ENCODE measurements at places on chromosomes 2 and 18.

- DNase-seq: no peak
Measured at GRCh38 chr2:68907232-68907919, 36.2 kb upstream of the BMP10 start.

GRCh38 chr2:1341404-1342120 is 71.7 kb upstream of the TPO start:
- peak; percentile 38 for DNase-seq

- no peak for DNase-seq
Measured at GRCh38 chr2:68193144-68193543, 35.5 kb downstream of the PNO1 start.

- no peak for DNase-seq
Measured at GRCh38 chr2:222754324-222754930, 83.0 kb downstream of the MOGAT1 start.

DNA sequence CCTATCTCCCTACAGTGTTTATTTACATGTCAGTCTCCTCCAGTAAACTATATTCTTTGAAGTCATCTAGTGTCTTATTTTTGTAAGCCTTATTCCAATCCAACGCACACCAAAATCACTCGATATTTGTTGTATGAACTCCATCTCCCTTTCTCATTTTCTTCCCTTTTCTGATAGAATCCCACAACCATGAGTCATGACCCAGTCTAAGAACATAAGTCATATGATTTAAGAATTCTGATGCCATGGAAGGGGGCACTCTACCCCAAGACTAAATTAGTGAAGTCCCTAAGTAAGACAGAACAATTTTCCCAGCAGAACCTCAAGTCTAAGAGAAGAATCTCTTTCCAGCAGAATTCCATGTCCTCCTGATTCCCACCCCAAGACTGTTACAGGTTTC is 5.4 kb downstream of the CHMP3 start:
- no peak for DNase-seq

- no peak for DNase-seq
Measured at GRCh38 chr18:70693246-70693645, 404.4 kb downstream of the SOCS6 start.

- no peak for DNase-seq
Measured at GRCh38 chr2:215712871-215713790, 277.3 kb upstream of the FN1 start.

GRCh38 chr2:45184606-45185005 is 175.4 kb upstream of the SIX2 start:
- DNase-seq: no peak

GRCh38 chr2:226766352-226767055 is 33.1 kb downstream of the IRS1 start:
- no peak for DNase-seq

DNA sequence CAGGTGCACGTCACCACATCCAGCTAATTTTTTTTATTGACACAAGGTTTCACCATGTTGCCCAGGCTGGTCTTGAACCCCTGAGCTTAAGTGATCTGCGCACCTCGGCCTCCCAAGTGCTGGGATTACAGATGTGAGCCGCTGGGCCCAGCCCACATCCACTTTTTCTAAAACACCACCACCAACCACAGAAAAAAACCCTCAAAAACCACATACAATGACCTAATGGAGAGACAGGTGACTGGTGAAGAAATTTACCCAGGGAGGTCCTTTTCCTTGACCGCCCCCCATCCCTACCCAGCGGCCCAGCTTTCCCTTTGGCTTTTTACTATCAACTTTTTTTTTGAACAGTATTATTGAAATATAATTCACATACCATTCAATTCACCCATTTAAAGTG is 47.9 kb downstream of the CACNB4 start:
- no peak for DNase-seq

GRCh38 chr2:20065885-20066602 is 14.6 kb upstream of the LAPTM4A start:
- no peak for DNase-seq

DNA sequence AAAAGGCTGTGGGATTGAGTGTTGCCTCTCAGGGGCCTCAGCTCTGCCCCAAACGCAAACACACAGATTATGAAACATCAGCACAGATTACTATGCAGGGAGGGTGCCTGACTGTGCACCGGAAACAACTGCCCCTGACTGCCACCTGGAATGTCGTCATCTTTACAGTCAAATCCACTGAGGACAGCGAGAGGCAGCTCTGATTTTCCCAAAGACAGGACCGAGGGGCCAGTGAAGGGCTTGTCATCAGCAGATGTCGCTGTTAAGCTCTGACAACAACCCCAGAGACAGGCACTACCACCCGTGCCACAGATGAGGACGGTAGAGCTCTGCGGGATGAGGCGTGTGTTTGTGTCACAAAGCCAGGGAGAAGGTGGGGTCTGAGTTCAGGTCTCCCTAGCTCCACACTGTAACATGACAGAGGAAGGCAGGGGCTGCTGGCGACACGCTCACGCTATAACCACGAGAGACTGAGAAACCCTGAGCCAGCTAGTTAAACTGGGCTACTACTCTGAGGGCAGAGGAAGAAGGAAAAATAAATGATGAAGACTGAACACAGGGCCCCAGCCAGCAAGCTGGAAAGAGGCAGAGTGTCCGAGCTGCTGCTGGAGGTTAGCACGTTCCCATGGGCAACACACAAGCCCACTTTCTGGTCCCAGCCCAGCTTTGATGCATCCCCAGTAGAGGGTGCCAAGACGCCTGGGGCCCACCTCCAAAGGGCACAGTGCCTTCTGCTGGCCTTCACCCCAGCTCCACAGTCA is 47.0 kb downstream of the PARD6G start:
- no peak for DNase-seq

- DNase-seq: no peak
Measured at GRCh38 chr2:68937346-68938055, 15.2 kb downstream of the GKN2 start.

- DNase-seq: no peak
Measured at GRCh38 chr2:145587922-145588321, 1068.0 kb upstream of the ZEB2 start.

DNA sequence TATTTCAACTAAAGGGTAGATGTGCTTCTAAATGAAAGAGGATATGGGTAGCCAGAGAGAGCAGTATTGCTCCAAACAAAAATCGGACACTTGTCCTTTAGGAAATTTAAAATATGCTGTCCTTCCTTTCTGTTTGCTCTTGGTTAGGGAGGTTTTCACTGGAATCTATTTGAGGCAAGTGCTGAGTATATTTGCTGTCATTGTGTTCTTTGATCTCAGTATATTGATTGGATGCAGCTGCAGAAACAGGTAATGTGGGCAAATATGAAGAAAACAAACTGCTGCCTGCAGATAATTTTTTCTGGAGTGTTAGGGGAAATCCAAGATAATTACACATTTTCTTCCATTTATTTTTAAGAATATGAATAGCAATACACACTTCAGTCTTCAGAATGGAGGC is 410.2 kb downstream of the NCKAP5 start:
- no peak for DNase-seq

DNA sequence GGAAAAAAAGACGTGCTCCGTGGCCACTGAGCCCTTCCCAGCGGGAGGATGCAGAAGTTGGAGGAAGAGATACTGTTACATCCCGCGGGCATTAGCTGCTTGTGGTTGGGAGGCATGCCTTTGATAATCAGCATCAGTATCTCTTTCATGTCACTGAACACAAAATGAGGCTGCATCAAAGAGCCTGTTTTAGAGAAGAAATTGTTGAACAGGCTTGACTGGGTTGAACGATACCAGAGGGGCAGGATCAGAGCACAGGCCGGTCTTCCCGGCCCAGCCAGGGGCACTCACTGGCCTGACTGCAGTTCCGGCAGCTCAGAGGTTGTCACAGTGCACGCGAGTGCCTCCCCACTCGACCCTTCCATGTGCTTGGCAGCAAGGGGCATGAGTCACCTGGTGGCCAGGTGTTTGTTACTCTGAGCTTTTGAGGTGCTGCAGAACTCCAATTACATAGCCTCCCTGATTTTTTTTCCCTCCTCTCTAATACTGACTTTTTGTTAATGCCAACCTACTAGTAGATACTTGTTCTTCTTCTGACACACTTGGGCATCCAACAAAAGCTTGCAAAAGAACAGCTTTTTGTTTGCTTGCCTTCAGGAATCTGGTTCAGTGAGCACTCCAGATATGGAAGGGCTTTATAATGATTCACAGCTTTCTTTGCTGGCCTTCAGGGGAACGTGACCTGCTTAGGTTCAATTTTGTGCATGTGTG is 121.6 kb downstream of the VAPA start:
- peak; percentile 43 for DNase-seq

GRCh38 chr18:72181241-72181764 is 362.8 kb downstream of the CBLN2 start:
- no peak for DNase-seq

- DNase-seq: no peak
Measured at GRCh38 chr18:57950542-57950941, 93.5 kb upstream of the NEDD4L start.

DNA sequence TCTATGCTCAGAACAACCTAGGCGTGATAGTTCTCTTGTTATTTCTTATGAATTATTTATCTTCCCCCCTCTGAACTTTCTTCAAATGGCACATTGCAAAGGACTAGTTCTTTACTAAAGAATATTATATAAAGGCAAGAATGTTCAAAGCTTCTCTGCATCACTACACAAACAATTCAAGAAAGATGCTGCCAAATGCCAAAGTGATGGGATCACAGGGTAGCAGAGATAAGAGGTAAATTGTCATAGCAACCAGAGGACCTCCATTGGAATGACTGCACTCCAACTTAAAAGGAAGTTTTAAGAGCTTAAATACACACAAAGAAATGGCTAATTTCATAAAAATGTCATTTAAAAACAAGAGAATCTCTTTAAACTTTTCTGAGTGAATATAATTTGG is 72.8 kb downstream of the AQP4 start:
- no peak for DNase-seq

- no peak for DNase-seq
Measured at GRCh38 chr18:13161276-13161899, 57.2 kb upstream of the LDLRAD4 start.

DNA sequence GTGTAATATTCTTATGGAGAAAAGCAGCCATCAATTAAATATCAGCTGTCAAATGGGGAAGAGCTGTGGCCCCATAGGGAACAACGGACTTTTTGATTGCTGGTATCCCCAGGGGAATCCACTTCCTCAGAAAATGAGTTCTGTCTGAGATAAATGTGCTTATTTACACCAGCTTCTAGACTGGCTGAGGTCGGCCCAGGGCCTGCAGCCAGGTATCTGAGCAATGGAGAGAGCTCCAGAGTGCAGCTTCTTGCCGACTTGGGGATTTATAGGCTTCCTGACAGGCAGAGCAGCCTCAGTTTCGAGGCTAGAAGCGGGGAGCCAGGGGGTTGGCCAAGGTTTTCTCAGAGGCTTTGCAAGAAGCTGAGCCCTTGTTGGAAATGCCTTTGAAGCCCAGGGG is 67.2 kb downstream of the MCFD2 start:
- peak; percentile 23 for DNase-seq

DNA sequence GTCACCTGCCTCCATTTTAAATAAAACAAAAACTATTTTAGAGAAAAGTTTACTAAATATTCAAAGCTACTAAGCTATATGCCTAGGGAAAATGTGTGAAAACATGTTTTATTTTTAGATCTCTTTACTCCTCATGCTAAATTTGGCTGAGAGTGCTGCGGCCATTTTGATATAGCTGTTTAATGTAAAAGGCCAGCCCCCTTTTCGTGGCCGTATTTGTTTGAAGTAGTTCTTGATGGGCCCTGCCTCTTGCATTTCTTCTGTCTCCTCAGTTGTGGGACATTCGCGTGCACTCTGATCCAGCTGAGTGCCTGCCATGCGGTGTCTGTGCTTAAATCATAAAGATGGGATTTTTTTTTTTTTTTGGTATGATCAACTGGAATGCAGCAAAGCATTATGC is 64.0 kb downstream of the ZNF407 start:
- no peak for DNase-seq

- no peak for DNase-seq
Measured at GRCh38 chr2:128467321-128467969, 148.8 kb upstream of the HS6ST1 start.

DNA sequence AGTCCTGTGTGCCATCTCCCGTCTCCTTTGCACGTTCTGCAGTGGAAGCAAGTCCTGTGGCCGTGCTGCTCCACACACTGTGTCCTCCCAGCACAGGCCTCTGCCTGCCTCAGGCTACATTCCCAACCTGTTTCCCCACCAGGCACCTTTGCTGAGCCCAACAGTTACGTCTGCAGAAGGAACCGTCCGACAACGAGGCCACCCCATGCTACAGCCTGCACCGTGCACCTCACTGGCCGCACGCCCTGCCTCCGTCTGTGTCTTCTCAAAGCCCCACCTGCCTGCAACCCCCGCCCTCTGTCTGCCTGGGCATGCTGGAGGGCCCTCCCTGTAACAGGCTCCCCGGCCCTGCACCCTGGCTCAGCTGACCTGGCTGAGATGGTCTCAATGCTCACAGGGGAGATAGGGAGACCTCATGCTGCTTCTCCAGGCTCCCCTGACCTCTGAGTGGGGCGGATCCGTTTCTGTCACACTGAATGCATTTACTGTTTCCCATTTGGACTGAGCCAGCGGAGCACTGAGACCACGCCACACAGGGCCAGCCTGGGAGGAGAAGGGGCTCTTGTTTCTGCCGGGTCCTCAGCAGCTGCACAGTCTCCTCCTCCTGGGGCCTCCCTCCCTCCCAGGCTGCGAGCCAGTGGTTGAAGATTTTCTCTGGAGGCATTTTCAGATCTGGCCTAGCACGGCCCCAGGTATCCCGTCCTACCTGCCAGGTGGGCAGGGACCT is 109.1 kb upstream of the OTOS start:
- DNase-seq: no peak

- DNase-seq: no peak
Measured at GRCh38 chr2:105397025-105397722, 1.7 kb downstream of the FHL2 start.

GRCh38 chr2:647691-648231 is 29.4 kb downstream of the TMEM18 start:
- no peak for DNase-seq

- DNase-seq: no peak
Measured at GRCh38 chr18:7902399-7902839, 335.3 kb downstream of the PTPRM start.

GRCh38 chr2:65357959-65358294 is 74.5 kb downstream of the SPRED2 start:
- no peak for DNase-seq

DNA sequence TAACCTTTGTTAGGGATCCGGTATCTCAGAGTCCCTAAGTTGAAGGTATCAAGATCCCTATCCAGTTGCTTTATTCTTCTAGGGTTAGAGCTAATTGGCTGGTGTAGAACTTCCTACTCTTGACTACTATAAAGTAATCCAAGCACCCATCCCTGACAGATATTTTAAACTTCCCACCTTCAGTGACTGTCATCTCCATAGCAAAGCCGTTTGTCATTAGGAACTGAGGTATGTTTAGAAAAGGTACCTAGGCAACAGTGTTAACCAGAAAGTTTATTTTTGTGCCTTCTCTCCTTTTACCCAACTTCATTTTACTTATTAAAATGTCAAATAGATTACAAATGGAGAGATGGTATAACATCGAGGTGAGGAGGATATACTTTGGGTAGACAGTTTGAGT is 4.5 kb downstream of the FAM117B start:
- no peak for DNase-seq

All from right kidney (tissue), 9 donors.